ENCODE measurements at places on chromosomes 7 and 10.

- DNase-seq = no peak
Measured at GRCh38 chr10:12583891-12584595, 234.7 kb downstream of the CAMK1D start.

GRCh38 chr7:958221-959200 is 4.0 kb upstream of the ADAP1 start:
- no peak for DNase-seq

DNA sequence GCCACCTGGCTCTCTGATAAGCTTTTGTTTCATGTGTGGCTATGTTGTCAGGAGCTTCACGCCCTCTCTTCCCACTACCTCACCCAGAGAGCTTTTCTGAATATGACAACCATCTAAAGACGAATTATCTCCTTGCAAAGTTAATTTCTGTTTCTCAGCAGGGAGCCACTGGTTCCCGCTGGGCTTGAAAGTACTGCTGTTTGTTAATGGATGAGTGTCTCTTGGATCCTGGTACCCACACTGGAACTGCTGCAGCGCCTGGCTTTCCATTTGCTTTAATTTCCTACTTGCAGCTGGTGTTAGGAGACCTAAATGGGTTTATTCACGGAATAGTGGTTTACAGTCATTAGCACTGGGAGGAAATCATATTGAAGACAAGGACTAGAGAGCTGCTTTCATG is 267.9 kb upstream of the LRGUK start:
- no peak for DNase-seq

- no peak for DNase-seq
Measured at GRCh38 chr7:68456469-68456868, 1141.8 kb upstream of the AUTS2 start.

- no peak for DNase-seq
Measured at GRCh38 chr10:14010769-14011574, 319.8 kb downstream of the FRMD4A start.

- no peak for DNase-seq
Measured at GRCh38 chr7:101668726-101669125, 39.6 kb upstream of the MYL10 start.

- peak; percentile 42 for DNase-seq
Measured at GRCh38 chr10:102729029-102730026, 14.4 kb upstream of the WBP1L start.

DNA sequence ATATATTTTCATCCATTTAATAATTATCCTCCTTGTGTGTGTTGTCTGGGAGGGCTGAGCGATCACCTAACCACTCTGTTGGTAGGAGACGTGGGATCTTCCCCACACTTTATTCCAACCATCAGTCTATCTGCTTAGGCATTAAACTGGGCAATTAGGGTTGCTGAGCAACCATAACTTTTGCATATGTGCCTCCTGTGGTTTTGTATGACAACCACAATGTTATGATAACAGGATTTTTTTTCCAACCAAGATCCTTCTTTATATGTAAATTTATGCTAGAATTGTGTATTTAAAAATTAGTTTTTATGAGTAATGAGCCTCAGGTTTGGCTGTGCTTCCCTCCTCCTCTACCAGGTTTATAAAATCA is 495.0 kb upstream of the MGMT start:
- DNase-seq = no peak

DNA sequence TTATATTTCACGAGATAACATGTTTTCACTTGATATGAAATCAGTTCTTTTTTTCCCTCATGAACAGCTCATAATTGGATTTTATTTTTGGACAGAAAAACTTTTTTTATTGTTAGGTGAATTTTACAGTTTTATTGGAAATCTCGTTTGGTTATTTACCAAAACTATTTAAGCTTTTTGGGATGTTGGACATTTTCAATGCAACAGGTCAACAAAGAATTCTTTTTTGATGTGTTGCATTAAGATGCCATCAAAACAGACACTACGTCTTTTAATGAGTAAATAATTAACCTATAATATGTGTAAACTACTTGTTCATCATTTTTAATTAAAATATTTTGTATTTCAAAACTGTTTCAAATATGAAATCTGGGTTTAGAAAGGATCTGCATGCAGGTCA is 5.3 kb downstream of the KMT2E start:
- no peak for DNase-seq

Data from GM12891 (cell line).